Stimulated activated CD8-positive, alpha-beta memory T cell treated with anti-CD3 and anti-CD28 coated beads, Interleukin-4, amount 100 ng/mL, for 4 hours (primary cell): ENCODE measurements at places on chromosomes 12 and 14.

GRCh38 chr12:22539055-22539454, 5.3 kb downstream of the C2CD5 start:
- DNase-seq, result no peak

GRCh38 chr12:24069532-24070395, 120.3 kb upstream of the SOX5 start:
- no peak for DNase-seq

- no peak for DNase-seq
These were observed 88.9 kb upstream of the MED13L start for GRCh38 chr12:116366456-116366776.

DNA sequence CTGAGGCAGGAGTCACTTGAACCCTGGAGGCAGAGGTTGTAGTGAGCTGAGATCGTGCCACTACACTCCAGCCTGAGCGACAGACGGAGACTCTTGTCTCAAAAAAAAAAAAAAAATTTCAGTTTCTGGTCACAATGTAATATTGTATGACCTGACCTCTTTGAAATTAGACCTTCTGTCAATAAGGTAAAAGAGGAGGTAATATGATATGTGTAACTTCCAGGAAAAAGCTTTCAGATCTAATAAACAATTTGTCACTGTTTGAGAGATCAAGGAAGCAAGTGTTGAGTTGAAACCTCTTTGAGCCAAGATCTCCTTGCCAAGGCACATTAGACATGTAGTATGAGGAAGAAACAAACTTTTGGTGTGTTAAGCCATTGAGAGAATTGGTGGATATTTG, 101.7 kb upstream of the ATF7IP start:
- no peak for DNase-seq

GRCh38 chr12:124423761-124424515, 129.0 kb downstream of the RFLNA start:
- no peak for DNase-seq

DNA sequence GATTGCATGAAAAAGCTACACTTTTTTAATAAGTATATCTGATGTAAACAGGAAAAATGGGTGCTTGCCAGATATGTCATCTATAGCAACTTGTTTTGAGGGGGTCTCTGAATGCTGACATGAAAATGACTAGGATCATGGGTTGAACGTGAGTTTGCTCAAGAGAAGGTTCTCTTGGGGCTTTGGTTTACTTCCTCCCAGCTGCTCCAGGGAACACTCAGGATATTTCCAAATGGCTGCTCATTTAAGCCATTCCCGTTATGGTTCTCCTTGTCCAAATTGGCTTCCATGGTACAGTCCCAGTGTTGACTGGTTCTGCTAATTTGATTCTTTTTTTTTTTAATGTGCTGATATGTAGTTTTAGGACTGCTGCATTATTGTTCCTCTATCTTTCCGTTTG, 118.3 kb downstream of the ETV6 start:
- DNase-seq, result no peak

GRCh38 chr12:92030618-92031017, 115.0 kb downstream of the BTG1 start:
- peak; percentile 17 for DNase-seq

DNA sequence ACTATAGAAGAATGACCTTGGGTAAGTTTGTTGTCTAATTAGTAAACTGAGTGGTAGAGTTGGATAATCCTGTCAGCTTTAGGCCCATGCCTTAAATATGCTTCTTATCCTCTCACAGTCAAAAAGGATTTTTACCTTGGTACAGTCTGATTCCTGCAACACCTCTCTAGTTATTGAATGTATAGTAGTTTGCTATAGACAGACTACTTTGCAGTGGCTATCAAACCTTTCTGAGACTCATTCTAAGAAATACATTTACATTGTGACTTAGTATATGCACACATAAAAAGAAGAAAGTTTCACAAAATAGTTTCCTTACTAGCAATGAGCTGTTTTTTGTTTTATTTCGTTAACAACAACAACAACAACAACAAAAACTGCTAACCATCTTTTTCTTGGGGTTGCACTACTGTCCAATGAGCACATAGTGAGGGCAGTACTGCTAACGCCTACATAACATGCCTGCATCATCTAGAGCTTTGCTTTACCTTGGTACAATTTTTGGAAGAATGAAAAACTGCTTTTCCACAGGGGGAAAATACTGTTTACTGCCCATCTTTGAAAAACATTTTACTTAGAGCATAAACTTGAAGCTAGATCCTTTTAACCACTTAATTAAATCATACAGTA, 28.5 kb downstream of the WNK1 start:
- no peak for DNase-seq

- DNase-seq, result no peak
These were observed 7.8 kb downstream of the GALNT6 start for GRCh38 chr12:51383269-51383905.

DNA sequence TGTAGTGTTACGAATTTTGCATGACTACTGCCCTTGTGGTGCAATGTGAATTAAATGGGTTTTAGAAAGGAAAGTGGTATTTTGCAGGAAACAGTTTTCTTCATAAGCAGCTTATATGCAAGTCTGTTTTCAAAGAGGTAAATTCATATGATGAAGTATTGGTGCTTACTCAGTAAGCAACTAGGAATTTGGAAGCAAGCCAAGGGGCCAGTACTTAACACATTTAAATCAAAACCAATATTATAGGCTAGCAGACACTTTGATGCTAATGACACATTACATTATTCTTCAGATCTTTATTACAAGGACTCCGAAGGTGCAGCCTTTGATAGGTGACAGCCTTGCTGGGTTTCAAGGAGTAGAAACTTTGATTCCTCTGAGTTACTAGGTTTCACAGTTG, 23.1 kb downstream of the MGAT4C start:
- DNase-seq, result no peak

DNA sequence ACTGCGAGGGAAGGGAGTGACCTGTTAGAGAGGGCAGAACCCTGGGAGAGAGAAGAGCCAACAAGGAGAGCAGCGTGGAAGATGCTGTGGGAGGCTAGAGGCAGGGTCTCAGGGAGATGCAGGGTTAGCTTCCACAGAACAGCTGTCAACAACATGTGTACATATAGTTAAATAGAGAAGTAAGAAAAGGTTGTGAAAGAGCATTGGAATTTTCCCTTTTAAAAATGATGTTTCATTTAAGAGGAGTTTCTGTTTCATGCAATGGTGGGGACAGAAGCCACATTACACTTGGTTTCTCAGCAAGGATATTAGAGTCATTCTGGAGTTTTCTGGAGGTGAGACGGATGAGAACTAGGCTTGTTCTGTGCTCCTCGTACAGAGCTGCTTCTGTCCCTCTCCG, 23.8 kb upstream of the TBC1D30 start:
- DNase-seq, result no peak

DNA sequence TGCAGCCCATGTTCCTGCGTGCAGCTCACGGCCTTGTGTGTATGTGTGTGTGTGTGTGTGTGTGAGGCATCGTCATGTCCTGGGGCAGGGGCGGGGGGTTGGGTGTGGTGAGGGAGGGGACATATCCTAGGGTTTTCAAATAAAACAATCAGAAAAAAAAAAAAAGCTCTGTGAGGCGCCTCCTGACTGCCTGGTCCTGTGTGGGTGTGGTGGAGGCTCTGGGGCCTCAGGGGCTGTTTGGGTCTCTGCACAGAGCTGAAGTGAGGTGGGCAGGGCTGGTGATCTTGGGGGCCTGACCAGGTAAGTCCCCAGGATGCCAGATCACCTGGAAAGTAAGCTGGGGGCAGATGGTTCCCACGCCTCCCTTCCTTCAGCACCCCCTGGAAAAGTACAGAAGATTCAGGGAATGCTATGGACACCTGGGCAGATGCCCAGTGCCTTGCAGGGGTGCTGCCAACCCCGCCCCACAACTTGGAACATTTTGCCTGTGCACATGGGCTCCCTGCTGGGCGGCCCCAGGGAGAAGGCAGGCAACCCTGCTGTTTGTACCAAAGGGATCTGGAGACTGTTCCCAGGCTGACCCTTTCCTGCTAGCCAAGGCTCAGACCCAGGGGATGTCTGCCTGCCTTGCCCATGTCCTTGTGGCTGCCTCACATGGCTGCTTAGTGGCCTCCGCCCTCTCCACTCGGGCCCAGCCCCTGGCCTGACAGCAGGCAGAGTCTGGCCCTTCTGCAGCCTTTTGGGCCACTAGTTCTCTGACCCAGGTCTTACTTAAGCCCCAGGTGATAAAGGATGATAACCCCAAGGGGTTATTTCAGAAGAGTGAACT, 28.8 kb downstream of the CLSTN3 start:
- no peak for DNase-seq

DNA sequence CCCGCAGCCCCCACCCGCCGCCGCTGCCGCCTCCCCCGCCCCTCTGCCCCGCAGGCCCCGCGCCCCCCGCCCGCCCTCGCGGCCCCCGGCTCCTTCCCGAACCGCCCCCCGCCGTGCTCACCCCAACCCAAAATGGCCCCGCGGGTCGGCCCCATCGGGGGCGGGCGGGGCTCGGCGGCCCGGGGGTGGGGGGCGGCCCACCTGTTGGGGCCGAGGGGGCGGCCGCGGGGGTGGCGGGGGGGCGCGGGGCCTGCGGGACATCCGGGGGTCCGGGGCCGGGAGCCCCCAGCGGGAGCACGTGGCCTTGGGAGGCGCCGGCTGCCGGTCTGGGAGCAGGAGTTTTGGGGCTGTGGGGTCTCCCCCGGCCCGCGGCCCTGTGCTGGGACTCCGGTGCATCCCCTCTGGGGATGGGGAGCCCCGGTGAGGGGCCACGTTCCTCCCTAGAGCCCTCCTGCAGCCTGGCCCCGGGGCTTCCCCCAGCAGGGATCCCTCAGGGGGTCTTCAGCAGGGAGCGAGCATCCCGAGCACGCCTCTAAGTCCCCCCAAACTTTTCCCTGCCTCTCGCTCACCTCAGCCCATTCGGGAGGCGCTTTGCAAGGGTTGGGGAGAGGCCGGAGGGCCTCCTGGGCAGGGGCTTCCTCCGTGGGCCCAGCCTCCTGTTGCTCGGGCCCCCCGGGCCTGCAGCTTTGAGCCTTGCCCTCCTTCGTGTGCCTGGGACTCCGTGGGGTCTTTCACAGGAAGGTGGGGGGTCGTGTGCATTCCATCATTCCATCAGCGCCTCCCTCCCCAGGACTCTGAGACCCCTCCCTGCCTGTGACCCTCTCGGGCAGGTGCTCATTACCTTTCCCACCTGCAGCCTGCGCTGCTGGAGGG, 710 bp downstream of the MTA1 start:
- no peak for DNase-seq

GRCh38 chr12:112183141-112184021, 58.0 kb downstream of the TRAFD1 start:
- DNase-seq, result no peak

DNA sequence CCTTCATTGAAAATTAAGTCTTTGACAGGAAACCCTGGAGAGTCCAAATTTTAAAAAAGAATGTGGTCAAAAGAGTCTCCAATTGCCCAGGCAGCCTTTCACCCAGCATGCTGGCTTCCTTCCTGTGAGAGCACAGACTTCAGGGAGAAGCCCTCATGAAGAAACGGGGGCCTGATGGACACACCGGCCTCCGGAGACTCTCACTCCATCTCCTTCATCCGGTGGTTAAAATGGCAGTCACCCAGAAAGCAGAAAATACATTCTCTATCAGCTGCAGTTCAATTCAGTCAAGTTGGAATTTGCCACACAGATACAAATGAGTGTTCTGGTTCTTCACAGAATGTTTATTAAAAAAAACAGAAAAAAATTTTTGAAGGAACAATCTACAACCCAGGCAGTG, 56.5 kb downstream of the CPM start:
- no peak for DNase-seq

DNA sequence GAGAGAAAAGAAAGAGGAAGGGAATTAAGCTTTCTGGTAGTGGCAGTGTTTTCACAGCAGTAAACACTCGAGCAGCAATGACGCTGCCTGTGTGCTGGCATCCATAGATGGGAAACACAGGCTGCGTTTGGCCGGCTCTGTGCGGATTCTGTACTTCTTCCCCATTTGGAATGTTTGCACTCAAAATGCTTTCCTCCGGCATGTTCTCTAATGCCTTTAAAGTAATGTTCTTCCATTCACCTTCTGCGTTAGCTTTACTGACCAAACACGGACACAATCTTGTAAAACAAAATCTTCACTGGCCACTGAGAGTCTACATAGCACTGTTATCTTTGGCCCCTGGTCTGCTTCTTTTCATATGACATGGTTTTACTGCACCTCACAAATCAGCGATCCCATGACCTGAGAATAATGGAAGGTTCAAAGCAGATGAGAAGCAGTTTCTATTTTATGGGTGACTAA, 31.4 kb downstream of the DCP1B start:
- DNase-seq, result no peak

DNA sequence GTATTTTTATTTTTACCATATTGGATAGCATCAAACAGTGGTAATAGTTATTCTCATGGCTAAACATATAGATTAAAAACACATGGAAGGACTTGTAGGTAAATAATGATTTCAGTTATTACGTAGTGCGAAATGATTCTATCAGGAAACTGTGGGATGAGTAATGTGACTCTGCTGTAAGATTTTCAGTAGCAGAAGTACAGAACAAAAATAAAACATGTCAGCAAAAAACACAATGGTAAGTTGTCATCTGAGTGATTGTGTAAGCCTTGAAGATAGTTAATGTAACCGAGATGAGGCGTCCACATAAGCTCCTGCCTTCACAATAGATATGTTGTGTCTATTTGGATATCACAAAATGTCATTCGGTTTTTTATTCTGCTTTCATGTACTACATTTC, 99.8 kb downstream of the BORCS5 start:
- DNase-seq, result no peak

DNA sequence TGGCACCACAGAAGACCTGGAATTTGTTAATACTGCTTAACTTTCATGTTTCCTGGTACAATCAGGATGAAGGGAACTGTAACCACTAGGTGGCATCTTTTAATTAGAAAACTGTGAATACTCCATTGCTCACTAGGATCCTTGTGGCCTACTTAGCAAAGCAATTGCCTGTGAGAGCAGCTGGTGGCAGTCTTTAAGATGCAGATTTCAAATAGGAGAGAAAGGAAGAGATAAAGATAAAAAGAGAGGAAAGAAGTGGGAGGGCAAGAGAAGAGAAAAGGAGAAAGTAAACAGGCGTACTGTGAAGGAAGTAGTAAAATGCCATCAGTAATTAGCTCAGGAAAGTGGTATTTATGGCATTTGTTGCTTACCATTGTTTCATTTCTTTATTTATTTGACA, 114.5 kb downstream of the RAD51B start:
- no peak for DNase-seq

DNA sequence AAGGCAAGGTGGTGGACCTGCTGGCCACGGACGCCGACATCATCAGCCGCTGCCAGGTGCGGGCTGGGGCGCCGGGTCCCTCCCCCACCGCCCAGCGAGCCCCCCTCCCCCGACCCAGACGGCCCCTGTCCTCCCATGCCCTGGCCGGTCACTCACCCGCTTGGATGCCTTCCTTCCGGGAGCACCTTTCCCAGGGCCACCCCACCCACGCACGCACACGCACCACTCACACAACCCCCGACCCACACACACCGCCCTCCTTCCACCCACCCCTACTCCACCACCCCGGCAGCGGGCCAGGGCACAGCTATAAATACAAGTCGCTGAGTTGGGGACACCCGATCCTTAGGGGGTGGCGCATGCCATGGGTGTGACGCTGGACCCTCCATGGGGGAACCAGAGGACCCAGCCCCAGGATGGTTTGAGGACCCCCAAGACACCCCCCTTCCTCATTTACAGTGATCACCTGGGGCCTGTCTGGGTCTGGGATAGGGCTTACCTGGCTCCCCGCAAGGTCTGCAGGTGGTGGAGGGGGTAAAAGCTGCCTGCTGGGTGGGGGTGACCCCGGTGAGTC, 465 bp downstream of the ADSS1 start:
- DNase-seq, result no peak

- no peak for DNase-seq
These were observed 13.2 kb upstream of the BMAL2 start for GRCh38 chr12:27319409-27319808.

GRCh38 chr12:53810950-53811349, 59.2 kb upstream of the CISTR start:
- no peak for DNase-seq
